Fibroblast of the aortic adventitia (primary cell): ENCODE measurements at places on chromosomes 1 and 21. TPM values are rescaled to one million over a fixed set of nuclear protein-coding genes. Genes with fewer than 3 reads are reported as not detected.
A peak's percentile ranks its signal among the peaks of the same experiment; 100 is the strongest.

The TTLL7 gene
- 16.0 and 20.9 TPM in 2 replicates for total RNA-seq

The AMY1C gene
- not detected in 2 replicates for total RNA-seq

The SNAPIN gene
- 16.7 and 68.8 TPM in 2 replicates for total RNA-seq

The LCE3A gene
- not detected in 2 replicates for total RNA-seq

The ILDR2 gene
- total RNA-seq = 0.09 and 0.25 TPM in 2 replicates

The FLG2 gene
- total RNA-seq = not detected in 2 replicates

The PLA2G5 gene
- 0.36 and 1.1 TPM in 2 replicates for total RNA-seq

The SELP gene
- under 0.01 TPM in 1 of 2 replicates, not detected in the other for total RNA-seq

The FCER1G gene
- total RNA-seq = not detected in 2 replicates

The OSCP1 gene
- 2.7 and 8.7 TPM in 2 replicates for total RNA-seq

The HTR6 gene
- total RNA-seq = 0.09 TPM in 1 of 2 replicates, not detected in the other

DNA sequence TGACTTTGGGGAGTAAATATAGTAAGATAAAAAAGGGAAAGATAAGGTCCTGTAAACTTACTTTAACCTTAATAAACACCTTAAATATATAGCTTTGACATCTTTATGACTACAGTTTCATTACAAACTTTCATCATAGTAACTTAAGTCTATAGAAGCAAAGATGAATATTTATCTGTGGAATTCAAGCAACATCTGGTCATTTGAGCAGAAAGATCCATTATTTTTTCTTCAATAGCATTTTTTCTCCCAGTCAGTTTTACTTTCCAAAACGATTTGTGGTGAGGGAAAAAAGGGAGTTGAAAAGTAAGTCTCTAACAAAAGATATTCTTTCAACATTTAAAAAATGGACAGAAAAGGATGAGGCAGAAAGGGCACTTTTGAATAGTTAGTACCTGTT lies 69.0 kb downstream of the HMCN1 start:
- DNase-seq = no peak

- no peak for DNase-seq
These were observed 102.0 kb downstream of the LHX9 start for GRCh38 chr1:198019126-198019525.

GRCh38 chr1:180962178-180962577 lies 49.5 kb downstream of the KIAA1614 start:
- no peak for DNase-seq

DNA sequence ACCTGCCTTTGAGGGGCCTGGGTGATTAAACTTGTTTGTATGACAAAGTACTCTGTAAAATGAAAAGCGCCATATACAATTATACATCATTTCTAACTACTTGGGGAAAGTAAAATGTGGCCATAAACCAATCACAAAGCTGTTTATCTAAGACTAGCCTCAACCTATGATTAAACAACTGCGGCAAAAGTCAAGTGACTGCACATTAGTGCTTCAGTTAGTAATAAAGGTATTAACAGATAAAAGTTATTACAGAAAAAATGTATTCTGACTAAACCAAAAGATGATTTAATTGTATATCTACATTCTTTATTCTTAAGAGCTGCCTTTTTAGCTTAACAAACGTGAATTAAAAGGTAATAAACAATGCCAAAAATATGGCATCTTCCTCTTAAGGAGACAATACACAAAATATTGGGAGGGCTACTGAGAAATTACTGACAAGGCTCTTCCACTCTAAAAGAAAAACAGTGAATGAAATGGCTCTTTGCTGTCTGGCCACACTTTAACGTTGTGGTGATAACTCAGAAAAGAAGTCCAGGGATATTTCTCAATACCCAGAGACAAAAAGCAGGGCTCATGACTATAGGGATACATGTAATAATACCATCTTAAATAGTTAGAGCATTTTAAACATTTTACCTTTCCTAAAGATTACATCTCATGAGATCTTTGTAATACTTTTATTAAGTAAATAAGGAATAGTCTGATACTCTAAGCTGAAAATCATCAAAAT lies 8.6 kb downstream of the ARHGAP29 start:
- peak; percentile 63 for DNase-seq

GRCh38 chr1:87754139-87754538 lies 425.5 kb downstream of the LMO4 start:
- no peak for DNase-seq

GRCh38 chr1:162089748-162090147 lies 20.3 kb downstream of the NOS1AP start:
- no peak for DNase-seq

DNA sequence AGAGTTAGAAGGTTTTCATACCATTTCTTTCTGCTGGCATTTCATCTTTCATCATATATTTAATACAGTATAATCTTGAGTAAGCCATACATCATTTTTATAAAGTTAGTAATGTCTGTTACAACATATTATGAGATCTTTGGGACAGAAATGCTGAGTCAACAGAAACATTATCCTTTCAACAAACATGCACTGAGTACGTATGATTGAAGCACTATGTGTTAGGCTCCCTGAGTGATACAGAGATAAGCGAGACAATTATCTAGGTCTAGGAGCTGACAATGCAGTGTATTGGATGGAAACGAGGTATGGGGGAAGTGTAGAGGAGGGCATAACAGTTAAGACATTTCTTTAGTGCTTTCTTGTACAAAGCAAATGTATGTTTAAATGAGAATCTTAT lies 19.7 kb upstream of the GPR52 start:
- DNase-seq = no peak

- DNase-seq = peak; percentile 68
These were observed 5.8 kb upstream of the FAM167B start for GRCh38 chr1:32241001-32241763.

DNA sequence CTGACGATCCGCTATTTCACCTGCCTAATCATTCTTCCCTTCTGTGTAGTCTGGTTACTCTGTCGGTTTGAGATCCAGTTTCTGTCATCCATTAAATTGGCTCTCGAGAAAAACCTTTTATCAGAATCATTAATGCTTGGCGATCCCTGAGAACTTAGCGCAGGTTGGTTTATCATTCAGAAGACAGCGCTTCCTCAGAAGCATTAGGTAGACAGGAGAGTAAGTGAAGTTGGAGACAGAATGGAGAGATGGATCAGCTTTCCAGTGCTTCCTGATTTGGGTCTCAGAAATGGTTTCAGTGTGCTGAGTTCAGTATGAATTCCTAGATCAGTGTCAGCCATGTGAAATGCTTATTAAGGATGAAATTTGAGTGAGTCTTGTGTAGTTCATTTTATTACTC lies 1.3 kb downstream of the USP1 start:
- DNase-seq = peak; percentile 21

DNA sequence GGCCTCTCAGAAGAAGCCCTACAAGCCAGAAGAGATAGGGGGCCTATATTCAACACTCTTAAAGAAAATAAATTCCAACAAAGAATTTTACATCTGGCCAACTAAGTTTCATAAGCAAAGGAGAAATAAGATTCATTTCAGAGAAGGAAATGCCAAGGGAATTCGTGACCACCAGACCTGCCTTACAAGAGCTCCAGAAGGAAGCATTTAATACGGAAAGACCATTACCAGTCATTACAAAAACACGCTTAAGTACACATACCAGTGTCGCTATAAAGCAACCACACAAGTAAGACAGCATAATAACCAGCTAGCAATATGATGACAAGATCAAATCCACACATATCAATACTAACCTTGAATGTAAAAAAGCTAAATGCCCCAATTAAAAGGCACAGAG lies 704.9 kb upstream of the CHRM3 start:
- no peak for DNase-seq

DNA sequence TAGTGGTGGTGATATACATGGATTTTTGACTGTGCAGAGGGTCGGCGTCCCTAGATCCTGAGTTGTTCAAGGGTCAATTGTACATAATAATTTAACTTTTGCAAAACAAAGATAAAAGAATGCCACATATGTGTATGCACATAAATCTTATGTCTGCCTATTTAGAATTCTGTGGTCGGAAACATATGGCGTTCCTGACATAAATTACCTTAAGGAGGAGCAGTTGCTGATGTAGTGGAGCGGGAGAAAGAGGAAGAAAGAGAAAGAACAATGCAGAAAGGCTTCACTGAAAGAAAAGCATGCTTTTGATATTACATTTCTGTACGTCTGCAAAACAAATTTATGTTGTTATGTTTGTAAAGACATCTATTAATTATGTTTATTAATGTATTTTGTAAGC lies 40.0 kb downstream of the S1PR1 start:
- no peak for DNase-seq

DNA sequence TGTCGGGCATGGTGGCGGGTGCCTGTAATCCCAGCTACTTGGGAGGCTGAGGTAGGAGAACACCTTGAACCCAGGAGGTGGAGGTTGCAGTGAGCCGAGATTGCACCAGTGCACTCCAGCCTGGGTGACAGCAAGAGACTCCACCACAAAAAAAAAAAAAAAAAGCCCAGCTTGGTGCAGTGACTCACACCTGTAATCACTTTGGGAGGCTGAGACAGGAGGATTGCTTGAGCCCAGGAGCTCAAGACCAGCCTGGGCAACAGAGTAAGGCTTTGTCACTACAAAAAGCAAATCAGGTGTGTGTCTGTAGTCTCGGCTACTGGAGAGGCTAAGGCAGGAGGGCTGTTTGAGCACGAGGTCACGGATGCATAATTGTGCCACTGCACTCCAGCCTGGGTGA lies 5.0 kb upstream of the H6PD start:
- no peak for DNase-seq

DNA sequence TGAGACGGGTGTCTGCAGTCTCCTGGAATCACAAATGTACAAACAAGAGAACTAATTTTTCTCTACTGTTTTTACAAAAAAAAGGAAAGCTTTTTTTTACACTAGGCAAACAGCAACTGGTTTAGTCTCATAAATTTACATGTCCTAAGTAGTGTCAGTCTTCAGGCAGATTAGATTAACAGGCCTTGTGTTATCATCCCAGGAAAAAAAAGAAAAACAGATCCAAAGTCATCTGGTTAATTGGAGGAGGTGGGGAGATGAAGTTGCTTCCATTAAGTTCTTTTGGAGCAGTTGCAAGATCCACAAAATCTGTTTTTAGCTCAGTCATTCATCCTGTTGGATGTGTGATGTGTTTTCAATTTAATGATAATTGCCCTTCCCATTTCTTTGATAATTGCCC lies 363.5 kb upstream of the ADGRL2 start:
- no peak for DNase-seq

- no peak for DNase-seq
These were observed 2.4 kb upstream of the S100A5 start for GRCh38 chr1:153542956-153543711.

DNA sequence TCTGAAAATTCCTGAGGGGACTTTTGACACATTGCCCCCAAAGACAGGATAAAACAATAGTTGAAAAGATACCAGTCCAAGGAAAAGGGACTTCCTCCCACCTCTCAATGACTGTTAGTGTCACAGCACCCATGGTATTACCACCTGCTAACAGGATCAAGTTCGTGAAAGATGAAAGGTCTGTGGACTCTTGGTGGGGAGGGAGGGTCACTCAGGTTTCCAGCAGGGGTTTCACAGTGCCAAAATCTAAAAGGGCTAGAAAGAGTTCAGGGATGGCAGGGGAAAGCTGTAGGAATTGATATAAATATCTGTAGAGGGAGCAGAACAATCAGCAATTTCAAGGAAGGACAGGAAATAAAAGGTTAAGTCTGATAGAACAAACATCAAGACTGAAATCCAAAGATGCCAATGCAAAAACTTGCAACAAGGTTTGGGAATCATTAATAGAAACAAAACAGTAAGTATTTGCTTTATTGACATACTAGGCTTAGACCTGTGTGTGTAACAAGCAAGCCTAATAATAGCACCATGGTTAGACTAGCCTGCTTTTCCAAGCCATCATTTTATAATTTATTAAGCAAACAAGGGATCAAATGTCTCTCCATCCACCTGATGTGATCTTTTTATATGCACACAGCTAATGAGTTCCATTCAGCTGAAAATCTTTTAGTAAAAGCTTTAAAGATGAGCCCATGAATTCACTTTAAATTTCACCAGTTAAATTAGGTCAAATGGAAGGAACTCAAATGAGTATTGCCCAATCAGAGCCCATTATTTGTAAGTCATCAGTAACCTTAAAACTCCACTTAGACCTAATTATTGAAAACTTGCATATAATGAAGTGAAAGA lies 3.7 kb downstream of the MCL1 start:
- peak; percentile 47 for DNase-seq

GRCh38 chr1:31642366-31642765 lies 2.3 kb downstream of the PEF1 start:
- DNase-seq = no peak

GRCh38 chr1:23804183-23804835 lies 3.8 kb upstream of the GALE start:
- DNase-seq = no peak

GRCh38 chr1:1920057-1920607 lies 1.1 kb upstream of the TMEM52 start:
- no peak for DNase-seq

DNA sequence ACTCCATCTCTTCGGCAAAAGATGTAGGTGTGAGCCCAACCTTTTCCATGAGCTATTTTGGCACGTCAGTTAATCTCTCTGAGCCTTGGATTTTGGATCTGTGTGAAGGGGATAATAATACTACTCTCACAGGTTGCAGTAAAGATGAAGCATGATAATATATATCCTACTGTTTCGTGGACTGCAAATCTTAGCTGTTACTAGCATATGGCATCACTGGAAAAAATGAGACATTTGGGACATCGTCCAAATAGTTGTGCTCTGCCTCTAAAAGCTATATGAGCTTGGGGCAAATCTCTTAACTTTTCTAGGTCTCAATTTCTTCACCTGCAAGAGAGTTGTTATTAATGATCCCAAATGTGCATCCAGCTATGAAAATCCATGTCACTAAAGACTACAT lies 147.4 kb upstream of the ZRANB2 start:
- DNase-seq = peak; percentile 10

- peak; percentile 16 for DNase-seq
These were observed 222.2 kb downstream of the NRIP1 start for GRCh38 chr21:14842601-14843000.

- no peak for DNase-seq
These were observed 104.7 kb downstream of the DISC1 start for GRCh38 chr1:231731268-231731667.

- DNase-seq = no peak
These were observed 2.4 kb downstream of the FNBP1L start for GRCh38 chr1:93450321-93450720.

DNA sequence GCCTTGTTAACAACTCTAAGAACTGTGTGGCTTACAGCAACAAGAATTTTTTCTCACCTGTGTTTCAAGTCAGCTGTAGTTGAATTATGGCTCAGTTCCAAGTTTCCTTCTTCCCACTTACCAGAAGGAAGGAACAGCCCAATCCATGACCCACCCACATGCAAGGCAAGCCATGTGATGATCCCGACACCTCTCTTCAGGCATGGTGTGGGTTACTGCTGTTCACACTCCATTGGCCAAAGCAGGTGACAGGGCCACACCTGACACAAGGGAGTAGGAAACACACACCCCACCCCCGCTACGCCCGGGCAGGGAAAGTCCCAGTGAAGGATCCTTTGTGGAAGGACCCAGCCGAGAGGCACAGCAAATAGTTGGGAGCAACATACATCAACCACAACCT lies 36.3 kb downstream of the KCNJ15 start:
- no peak for DNase-seq

- no peak for DNase-seq
These were observed 14.5 kb downstream of the RGS4 start for GRCh38 chr1:163083690-163084089.

GRCh38 chr1:59195151-59195550 lies 101.7 kb upstream of the FGGY start:
- no peak for DNase-seq
